ENCODE measurements at places on chromosomes 12 and 14.
A peak's percentile ranks its signal among the peaks of the same experiment; 100 is the strongest.

DNA sequence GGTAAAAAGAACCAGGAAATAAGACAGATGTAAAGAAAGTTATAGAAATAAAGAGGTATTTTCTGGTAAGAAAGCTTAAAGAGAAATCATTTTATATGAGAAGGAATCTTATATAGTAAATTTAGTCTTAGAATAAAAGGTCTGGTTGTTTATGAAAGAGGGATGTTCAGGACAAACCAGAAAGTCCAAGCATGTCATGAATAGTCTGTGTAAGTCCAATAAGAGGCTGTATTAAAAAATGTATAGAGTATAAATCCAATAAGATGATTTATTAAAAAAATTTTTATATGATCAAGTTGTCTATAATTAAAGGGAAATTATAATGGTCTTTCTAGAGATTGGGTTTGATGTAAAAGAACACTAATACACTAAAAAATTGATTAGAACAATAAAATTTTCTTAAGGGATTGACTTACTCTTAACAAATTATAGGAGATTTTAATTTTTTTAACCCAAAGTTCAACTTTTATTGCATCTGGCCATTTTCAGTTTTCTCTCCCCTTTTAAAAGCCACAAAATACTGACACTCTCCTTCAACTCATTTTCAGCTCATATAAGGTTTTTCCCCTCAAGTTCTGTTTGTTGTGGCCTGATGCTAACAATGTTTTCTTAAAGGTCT is 35.1 kb downstream of the ST8SIA1 start:
- DNase-seq, result no peak

DNA sequence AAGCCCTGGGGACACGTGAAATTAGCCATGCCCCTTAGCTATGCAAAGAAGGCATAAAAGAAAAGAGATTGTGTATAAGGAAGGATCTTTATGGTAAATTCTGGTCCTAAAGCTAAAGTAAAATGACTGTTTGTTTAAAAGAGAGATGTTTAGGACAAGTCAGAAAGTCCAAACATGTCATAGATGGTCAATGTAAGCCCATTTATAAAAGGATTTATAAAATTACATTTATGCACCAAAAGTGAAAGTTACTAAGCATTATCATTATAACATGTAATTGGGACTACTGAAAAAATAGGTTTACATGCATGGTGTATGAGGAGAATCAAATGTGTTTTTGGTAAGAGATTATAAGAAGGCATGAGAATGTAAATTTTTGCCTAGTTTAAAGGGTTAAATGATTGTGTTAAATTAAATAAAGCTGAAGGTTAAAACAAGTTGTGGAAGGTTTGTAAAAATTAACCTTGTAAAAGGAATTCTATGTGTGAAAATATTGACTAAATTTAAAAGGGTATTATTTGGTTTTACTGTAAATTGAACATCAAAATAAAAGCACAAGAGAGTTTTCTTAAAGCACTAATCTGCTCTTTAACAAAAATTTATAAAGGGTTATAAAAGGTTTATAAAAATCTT is 50.4 kb upstream of the TSPAN8 start:
- DNase-seq, result no peak

DNA sequence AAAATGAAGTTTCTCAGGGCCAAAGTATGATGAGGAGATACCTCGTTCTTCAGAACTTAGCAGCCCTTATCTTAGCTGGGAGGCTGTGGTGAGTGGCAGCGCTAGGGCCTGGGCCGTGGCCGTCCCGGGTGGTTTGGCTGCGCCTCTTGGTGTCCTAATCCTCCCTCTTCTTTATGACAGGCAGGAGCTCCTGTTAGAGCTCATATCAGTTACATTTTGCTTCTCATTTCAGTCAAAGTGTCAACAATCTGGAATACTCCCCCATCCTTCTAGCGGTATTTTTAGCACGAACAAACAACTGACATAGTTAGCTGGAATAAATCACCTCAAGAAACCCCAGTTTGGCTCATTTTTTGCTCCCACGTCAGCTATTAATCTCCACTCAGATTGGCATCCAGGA is 188.8 kb downstream of the TTC7B start:
- no peak for DNase-seq

DNA sequence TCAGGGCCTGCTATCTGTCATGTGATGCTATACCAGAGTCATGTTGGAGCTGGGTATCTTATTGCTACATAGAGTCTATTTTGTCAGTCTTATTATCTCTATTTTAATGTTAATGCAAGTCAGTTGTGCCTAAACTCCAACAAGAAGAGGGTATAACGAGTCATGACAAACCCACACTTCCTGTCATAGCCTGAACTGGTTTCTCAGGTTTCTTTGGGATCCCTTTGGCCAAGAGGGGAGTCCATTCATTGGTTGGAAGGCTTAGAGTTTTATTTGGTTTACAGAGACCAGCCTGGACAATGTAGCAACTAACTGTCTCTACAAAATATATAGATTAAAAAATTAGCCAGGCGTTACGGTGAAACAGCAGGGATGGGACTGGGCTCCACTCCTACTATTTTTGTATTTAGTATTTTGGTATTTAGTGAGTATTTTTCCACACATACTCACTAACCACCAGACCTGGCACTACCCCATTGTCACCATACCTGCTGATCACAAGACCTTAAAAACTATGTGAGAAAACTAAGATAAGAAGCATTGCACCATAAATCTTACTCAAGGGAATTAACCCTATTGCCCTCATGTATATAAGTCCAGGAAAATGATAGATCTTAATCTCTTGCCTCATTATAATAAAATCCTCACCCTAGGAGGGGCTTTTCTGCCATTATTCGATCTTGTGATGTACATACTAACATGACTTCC is 387.5 kb downstream of the IPO8 start:
- DNase-seq, result no peak

GRCh38 chr12:62859321-62859737 is 75.6 kb downstream of the PPM1H start:
- no peak for DNase-seq

DNA sequence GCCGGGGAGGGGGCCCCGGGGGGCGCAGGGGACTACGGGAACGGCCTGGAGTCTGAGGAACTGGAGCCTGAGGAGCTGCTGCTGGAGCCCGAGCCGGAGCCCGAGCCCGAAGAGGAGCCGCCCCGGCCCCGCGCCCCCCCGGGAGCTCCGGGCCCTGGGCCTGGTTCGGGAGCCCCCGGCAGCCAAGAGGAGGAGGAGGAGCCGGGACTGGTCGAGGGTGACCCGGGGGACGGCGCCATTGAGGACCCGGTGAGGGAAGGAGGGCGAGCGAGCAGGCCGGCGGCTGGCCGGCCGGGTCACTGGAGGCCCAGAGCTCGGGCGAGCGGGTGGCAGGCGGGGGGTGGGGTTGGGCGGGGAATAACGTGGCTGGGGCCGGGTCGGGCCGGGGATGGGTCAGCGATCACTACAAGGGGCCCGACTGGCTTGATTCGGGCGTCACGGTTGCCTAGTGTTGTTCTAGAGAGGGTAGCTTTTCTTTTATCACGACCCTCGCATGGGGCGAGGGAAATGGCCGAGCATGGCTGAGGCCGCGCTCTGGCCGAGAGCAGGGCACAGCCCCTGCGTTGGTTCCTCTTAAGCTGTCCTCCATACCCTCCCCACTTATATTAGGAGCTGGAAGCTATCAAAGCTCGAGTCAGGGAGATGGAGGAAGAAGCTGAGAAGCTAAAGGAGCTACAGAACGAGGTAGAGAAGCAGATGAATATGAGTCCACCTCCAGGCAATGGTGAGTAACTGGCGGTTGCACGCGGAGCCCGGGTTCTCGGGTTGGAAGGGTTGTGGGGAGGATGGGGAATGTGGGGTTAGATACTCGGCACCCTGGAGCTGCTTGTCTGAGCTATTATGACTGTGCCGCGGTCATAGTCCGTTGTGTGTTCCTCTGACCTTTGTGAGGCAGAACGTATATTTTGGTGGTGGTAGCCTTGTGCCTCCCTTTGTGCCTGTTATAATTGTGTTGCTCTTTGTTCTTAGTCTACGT is 603 bp downstream of the PABPN1 start:
- DNase-seq, result peak; percentile 5

DNA sequence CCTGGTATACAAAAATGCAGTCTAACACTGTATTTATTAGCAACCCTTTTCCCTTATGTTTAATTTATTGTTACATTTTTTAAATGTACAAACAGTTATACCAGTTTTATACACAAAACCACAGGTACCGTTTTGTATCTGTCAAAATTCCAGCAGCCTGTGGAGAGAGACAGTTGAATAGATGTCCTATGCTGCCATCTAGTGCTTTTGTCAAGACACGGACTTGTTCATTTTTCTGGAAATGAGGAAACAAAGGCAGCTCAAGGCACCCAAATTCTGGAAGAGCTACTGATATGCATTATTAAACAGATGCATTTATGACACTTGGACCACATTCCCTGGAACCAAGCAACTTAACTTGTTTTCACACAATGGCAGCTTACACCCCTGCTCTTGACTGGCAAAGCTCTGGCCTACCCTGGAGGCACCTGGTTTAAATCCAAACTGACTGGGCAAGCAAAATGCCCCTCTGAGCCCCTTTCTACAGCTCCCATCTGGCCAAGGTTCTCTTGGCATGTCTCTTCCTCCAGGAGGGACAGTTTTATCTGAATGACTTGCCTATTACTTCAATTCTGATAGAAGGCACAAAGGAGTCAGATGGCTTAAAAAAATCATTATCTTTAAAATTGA is 286.9 kb upstream of the PRKD1 start:
- DNase-seq, result peak; percentile 76

GRCh38 chr12:121537814-121538698 is 42.8 kb downstream of the KDM2B start:
- DNase-seq, result no peak

DNA sequence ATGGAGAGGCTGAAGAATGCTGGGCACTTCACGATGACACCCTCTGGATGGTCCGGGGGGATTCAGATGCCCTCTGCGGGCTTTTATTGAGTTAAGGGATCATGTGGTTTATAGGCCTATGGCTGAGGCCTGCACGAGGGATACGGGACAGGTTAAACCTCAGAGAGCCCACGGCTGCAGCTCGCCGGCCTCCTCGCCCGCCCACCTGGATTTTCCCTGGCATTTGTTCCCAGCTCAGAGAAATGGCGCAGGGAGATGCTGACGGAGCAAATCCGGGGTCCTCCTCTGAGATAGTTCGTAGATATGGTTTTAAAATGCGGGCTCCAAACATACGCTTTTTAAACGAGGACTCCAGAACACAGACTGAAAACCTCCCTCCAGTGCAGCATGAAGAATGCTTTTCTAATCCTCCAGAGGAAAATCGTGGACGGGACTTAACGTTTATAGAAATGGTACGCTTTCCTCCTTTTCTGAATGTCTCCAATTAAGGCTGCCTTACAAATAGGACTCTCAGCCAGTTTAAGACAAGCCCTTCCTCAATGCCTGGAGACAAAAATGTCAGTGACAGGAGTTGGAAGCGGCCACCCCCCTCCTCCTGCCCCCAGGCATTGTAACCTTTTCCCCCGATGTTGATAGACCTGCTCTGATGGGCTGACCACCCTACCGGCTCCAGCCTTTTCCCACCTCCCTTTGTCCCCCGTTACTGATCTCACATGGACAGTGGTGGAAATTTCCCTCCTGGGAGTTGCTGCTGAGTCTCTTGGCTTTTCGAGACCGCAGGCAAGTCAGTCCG is 16.6 kb downstream of the CCND2 start:
- no peak for DNase-seq

DNA sequence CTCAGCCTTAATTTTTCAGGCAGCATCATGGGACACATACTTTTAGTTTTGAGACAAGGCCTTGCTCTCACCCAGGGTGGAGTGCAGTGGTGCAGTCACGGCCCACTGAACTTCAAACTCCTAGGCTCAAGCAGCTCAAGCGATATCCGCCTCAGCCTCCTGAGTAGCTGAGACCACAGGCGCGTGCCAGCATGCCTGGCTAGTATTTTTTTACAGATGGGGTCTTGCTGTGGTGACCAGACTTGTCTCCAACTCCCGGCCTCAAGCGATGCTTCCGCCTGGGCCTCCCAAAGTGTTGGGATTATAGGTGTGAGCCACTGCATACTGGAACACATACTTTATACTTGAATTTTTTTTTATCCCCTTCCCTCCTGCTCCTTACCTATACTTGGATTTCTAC is 2.8 kb downstream of the RDH5 start:
- no peak for DNase-seq

- DNase-seq, result no peak
These were observed 425.8 kb upstream of the ATXN7L3B start for GRCh38 chr12:74111688-74112360.

DNA sequence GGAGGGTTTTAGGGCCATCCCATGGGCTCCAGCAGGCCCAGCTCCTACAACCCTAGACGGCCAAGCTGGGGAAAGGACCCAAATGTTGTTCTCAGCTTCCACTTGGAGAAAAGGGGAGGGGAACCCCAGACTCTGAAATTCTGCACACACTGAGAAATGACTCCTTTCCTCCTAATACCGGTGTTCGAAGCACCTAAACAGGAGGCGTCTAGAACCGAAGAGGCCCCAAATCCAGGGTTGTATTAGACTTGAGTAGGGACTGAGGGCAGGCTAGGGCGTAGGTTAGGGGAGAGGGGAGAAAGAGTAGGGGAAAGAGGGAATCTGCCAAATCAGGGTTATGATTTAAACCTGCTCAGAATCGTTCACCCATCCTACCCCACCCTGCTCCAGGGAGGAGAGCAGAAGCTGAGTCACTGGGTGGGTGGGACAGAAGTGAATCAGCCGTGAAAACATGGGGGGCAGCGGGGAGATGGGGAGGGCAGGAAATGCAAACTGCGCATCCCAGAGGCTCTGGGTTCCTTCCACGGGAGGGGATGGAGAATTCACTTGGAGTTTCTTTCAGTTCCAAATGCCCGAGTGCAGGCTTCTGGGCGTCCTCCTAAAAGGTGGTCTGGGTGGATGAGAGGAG is 1.0 kb downstream of the IGFBP6 start:
- DNase-seq, result no peak

DNA sequence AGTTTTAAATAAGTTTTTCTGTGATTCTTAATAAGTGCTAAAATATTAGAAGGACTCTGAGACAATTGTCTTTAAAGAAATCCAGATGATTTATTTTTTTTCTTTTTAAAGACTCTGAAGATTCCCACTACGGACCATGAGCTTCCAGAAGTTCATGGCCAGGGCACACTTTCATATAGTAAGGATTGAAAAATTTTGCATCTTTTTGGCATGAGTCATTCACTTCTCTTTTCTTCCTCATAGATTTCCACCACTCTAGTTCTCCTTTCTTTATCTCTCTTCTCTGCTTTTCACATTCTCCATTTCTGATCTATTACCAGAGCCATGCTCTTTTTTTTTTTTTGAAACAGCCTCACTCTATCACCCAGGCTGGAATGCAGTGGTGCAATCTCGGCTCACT is 385.8 kb downstream of the FLRT2 start:
- no peak for DNase-seq

DNA sequence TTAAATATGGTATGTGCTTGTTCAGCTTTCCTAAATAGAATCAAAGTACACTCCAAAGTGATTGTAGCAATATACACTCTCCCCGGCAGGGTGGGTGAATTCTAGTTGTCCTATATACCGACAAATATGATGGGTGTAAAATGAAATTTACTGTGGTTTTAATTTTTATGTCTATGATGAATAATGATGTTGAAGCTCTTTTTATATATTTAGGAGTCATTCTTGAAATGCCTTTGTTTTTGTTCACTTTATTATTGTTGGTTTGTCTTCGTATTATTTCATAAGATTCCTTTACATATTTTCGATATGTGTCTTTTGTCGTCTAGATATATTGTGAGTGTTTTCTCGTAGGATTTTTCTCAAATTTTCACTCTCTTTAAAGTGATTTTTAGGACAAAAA is 105.7 kb downstream of the PDE3A start:
- DNase-seq, result no peak

Data from NCI-H748 treated with DMSO at 0.1 percent for 48 hours (cell line).